ENCODE measurements at places on chromosomes 3 and 15.

DNA sequence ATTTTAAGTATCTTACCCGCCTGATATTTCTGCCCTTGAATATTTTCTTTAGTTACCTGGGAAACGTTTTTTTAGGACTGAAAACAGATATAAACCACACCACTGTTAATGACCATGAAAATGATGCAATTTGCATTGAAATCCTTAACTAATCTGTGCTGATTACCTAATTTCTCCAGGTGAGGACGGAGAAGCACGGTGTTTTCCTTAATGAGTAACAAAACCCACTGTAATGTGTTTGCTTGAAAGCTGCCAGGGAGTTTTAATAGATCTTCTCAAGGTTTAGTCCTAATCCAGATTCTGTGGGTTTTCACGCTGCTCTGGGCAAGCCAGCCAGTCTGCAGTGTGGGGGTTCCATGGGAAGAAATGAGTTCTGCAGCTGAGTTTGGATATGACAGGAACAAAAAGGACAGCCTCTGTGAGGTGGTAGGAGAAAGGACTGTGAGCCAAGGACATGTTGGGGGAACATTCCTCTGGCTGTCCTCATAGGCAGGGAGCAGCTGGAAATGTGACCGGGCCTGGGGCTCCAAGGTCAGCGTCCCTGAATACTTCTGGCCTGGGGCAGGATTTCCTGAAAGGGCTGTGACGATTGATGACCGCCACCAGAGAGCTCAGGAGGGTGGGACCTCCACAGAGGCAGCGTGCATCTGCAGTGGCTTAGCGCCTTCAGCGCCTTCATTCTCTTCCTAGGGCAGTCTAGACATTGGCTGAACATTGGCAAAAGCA, 18.6 kb downstream of the THSD4 start:
- DNase-seq: no peak

DNA sequence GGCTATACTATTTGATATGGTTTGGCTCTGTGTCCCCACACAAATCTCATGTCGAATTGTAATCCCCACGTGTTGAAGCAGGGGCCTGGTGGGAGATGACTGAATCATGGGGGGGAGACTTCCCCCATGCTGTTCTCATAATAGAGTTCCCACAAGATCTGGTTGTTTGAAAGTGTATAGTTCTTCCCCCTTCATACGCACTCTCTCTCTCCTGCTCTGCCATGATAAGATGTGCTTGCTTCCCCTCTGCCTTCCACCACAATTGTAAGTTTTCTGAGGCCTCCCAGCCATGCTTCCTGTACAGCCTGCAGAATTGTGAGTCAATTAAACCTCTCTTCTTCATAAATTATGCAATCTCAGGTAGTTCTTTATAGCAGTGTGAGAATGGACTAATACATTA, 290.1 kb upstream of the CHRM5 start:
- no peak for DNase-seq

DNA sequence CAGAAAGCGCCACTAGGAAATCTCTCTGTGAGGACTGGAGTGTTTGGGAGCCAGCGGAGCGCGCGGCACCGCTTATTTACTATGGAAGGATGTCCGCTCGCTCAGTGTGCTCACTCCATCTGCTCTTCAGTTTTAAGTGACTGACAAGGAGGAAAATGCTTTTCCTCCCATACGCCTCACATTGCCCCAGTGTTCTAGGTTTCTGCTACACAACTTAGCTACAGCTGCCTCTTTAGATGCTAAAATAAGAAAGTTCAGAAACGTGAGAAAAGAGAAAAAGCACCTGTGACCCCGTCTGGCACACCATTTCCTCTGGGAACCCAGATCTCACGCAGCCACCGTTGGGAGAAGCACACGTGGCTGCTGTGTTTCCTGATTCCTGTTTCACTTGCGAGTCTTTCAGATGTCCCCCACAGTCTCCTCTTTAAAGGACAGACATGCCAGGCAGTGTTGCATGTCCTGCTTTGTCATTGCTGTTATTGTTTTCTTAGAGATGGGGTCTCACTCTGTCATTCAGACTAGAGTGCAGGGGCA, 11.7 kb upstream of the MUSTN1 start:
- no peak for DNase-seq

GRCh38 chr3:40387001-40387894, at the start of gene ENTPD3:
ENTPD3 (plus strand) TSS chr3:40387184; CDS start chr3:40388058, 874 bp downstream.
- DNase-seq: no peak

DNA sequence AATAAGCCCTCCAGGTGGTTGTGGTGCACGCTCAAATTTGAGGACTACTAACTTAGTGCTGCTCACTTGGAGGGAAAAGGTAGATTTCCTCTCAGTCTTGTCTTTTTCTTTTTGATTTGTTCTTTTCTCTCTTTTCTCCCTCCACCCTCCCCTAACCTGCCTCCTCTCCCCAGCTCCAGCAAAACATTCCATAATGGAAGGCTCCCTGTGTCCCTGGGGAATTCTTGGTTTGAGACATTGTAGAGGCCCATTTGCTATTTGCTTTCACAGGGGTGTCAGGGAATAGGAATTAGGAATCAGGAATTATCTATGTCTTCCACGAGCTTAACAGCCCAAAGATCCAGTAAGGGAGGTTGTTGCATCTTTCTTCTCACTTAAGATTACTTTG, 136.8 kb upstream of the UMPS start:
- no peak for DNase-seq

- no peak for DNase-seq
Observed at GRCh38 chr3:18761530-18761929, 336.4 kb upstream of the SATB1 start.

GRCh38 chr15:98555173-98555515, 93.2 kb upstream of the IGF1R start:
- no peak for DNase-seq

- DNase-seq: no peak
Observed at GRCh38 chr15:58522391-58522790, 90.6 kb downstream of the LIPC start.

- DNase-seq: no peak
Observed at GRCh38 chr3:197750858-197751737, 1.4 kb downstream of the FYTTD1 start.

Measured in activated CD8-positive, alpha-beta memory T cell treated with anti-CD3 and anti-CD28 coated beads for 4 hours (primary cell).